ENCODE measurements at places on chromosomes 13 and 19.

GRCh38 chr13:76828316-76828741 is 57.9 kb downstream of the KCTD12 start:
- DNase-seq, result no peak

DNA sequence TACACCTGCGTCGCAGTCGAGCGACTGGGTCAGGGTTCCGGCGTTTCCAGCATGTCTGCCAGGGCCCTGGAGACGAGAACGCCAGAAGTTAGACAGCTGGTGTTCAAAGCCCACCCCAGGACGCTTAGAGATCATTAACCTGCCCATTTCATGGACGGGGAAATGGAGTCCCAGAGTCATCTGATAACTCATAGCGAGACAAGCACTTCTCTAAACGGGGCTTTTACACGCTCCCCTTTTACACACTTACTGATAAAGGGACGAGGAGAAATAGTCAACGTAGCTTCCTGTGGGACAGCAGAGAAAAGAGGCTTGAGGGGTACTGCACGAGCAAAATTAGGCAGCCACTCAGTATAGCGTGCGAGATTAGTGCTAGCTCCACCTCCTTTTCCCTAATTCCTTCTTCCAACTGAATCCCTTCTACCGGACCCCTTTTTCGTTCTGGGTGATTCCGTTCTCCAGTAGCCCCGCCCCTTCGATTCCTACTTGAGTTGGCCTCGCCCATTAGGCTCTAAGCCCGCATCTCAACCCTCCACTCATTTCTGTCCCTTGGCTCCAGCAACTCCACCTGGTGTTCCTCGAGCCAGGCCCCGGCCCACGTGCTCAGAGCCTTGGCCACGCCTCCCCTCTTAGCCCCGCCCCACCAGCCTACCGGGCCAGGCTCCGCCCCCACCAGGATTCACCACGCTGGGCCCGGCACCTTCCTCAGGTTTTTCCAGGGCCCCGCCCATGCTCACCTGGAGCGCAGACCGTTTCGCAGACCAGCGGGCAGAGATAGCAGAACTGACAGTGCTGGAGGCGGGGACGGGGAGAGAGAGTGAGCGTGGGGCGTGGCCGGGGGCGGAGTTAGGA is 3.7 kb downstream of the HRC start:
- DNase-seq, result no peak

GRCh38 chr13:40931719-40932118 is 87.4 kb downstream of the ELF1 start:
- DNase-seq, result no peak

GRCh38 chr13:59665732-59666131 is 498.0 kb downstream of the DIAPH3 start:
- no peak for DNase-seq

GRCh38 chr19:1855040-1855827 is 7.0 kb upstream of the REXO1 start:
- peak; percentile 62 for DNase-seq

DNA sequence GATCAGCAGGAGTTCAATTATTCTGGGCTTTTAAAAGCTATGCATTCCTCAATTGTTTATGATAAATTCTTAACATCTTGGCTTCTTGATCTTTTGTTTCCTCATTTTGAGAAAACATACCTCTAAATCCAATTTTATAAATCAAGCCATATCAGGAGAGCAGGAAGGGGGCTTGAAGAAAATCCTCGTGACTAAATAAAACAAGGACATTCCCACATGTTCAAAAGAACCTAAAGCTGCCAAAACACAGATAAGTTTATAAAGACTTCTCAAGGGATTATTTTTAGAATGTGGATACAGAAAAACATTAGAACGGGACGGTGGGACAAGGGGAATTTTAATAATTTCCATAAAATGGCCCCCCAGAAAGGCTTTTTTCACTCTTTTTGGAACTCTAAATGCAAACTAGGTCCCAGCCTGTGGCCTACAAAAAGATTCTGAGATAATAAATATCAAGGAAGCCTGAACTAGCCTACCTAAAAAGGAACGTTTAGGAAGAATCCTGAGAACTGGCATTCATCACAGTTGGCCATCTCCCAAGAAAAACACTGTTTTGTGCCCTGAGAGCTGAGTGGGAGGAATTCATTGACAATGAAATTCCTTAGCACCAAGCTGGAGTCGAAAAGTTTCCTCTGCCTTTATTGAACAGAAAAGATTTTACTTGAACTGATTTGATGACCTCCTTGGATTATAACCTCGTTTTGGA is 30.1 kb downstream of the ZAR1L start:
- DNase-seq, result peak; percentile 12

- no peak for DNase-seq
These were observed 4.2 kb upstream of the RNF113B start for GRCh38 chr13:98181111-98181815.

DNA sequence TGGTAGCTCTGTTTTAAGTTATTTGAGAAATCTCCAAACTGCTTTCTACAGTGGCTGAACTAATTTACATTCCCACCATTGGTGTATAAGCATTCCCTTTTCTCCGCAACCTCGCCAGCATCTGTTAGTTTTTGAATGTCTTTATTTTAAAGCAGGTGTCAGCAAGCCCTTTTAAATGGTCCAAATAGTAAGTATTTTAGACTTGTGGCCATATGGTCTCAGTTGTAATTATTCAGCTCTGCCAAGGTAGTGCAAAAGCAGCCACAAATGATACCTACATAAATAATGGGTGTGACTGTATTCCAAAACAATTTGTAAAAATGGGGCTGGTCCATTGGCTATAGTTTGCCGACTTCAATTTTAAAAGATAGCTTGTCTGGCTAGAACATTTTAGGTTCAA is 58.7 kb upstream of the TMTC4 start:
- no peak for DNase-seq

- no peak for DNase-seq
These were observed 5.5 kb upstream of the PDE4C start for GRCh38 chr19:18231775-18232174.

DNA sequence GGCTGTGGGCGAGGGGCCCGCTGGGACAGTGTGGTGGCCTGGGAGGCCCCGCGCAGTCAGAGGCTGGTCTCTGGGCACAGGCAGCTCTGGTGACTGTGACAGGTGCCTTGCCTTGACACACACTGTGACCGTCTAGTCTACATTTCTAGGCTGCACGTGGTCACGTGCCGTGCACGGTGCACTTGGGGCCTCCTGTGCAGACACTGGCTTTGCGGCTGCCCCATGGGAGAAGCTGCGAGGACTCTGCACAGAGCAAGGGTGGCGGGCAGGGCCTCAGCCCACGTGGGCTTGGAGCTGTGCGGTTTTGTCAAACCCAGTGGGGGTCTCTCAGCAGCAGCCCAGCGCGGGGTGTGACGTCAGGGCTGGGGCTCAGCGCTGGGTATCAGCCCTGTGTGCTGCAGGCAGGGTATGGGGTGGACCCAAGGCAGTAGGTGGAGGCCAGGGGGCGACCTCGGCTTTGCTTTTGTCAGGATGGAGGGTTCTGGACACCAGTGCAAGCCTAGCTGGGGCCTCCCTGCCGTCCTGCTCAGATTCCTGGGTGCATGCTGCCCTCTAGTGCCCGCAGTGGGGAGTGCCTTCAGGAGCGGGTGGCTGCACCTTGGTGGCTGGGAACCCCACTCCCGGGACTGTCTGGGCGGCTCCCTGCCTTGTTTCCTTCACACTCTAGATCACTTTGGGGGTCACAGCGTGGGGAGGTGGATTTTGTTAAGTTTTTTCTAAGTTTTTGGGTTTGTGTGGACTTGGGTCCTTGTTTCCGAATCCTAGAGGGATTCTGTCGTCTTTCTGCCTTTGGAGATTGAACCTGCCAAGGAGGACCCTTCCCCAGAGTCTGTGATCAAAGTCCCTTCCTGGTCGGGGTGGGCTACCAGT is 62.6 kb downstream of the KDM4B start:
- DNase-seq, result peak; percentile 43

DNA sequence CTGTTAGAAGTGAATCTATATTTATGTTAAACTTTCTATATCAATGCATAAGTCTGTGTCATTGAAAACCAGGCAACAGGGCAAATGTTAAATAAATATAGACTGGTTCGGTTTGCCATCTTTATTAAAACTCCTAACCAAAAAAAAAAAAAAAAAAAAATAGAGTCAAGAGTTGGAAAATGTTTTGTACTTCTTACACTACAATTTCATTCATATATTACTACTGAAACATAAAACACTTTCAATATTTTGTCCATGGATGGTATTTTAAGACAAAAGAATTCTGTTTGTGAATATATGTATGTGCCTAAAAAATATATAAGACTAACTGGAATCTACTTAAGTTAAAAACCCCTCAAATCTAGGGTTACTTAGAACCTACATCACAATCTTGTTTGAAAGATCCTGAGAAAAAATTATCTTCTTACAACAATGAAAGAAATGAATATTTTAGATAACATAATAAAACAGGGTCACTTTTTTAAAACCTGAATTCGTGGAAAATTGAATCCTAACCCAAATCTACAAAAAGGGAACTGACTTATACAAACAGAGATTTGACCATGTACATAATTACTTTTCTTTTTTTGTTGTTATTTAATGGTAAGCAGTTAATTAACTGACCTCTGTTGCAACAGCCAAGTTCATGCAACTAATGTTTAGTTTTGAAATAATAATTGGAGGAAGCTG is 5.1 kb downstream of the DACH1 start:
- no peak for DNase-seq

GRCh38 chr19:39818626-39819097 is 15.3 kb downstream of the DYRK1B start:
- no peak for DNase-seq

DNA sequence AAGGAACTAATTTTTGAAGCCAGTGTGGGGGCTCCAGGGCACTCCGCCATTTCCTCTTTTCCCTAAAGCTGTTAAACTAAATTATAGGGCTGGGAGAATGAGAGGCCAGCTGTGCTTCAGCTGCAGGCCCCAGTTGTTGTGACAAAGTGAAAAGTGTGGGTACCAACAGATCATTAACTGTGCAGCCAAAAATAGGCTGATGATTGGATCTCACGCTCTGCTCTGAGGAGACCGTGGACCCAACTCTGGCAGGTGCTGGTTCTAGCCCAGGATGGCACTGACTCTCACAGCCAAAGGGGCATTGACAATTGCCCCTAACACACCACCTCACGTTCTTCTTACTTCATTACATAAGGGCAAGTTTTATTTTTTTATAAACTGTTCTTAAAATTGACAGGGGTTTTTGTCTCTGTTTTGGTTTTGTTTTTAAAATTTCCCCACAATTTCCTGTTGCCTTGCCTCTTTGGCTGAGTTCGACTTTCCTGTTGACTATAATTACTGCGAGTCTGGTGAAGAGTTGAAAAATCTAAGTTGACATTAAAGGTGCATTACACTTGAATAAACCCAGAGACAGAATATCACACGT is 391.0 kb downstream of the FGF9 start:
- DNase-seq, result no peak

GRCh38 chr19:7366701-7367420 is 18.1 kb downstream of the ARHGEF18 start:
- DNase-seq, result peak; percentile 50

- no peak for DNase-seq
These were observed 857 bp upstream of the MAP2K7 start for GRCh38 chr19:7902796-7903243.

DNA sequence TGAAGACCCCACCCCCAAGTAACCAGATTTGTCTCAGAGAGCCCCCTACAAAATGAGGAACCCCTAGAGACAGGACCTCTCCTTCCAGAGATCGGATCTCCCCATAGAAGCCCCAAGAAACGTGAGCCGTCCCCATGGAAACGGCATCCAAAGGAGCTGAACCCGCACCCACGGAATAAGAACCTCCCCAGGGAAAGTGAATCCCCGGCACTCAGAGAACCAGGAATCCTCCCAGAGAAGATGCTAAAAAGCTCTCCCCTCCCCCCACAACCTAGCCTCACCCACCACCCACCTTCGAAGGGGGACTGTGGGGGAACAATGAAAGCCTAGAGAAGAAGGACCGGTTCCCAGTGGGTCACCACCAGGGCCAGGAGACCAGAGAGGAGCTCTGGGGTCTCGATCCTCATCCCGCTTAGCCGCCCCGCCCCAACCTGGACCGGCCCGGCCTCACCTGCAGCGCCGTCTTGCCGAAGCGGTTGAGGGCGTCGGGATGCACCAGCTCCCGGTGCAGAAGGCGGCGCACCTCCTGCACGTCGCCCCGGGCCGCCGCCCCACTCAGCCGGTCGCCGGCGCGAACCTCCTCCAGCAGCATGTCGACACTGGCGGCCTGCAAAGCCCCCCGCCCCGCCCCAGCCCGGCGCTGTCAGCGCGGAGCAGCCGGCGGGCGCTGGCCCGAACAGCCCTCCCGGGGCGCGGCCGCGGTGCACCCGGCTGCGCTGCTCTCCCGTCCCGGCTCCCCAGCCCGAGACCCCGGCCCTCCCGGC is 535 bp downstream of the CDKN2D start:
- DNase-seq, result no peak

DNA sequence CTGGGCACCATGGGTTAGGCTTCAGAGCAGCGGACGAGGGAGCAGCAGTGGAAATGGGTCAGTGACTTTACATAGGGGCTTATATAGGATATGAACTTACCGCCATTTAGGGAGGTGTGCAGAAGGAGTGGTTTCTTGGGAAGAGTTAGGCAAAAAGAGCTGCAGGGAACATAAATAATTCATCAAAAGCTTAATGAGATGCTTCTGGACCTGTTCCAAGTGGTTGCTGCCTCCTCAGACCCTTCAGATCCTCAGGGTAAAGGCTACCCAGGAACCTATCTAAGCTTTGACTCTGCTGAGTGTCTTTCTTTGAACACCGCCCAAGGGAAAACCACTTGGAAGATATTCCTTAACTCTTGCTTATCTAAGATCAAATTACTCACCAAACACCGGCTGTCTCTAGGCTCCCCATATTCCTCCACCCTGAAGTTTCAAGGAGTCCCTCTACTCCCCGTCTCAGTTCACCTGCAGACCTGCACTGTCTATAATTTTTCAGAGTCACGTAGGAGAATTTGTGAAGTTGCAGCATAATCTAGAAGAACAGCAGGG is at the start of gene IGFL4:
Gene IGFL4 (minus strand): TSS at position 51 of the 549 bp plus-strand sequence. CDS start 40 bp downstream, at position 11.
- peak; percentile 59 for DNase-seq

DNA sequence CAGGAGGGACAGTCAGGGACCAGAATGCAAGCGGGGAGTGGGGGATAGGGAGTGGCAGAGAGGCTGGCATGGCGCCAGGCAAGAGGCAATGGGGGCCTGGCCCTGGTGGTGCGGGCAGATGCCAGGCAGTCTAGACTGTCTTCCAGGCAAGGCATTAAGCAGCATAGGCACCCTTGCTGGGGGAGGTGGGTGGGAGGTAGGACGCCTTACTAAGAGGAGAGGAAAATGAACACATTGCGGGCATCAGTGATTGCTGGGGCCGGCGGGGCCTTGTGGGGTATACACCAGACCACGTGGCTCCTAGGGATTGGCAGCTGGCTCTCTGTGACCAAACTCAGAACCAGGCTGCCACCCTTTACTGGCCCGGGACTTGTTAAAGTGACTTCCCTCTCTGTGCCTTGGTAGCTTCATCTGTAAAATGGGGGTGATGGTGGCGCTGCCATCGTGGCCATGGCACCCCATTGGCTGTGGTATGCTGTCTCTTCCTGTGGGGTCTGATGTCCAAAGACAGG is 46.0 kb downstream of the DNM2 start:
- no peak for DNase-seq

GRCh38 chr19:34359954-34360315 is 5.1 kb upstream of the GPI start:
- no peak for DNase-seq

DNA sequence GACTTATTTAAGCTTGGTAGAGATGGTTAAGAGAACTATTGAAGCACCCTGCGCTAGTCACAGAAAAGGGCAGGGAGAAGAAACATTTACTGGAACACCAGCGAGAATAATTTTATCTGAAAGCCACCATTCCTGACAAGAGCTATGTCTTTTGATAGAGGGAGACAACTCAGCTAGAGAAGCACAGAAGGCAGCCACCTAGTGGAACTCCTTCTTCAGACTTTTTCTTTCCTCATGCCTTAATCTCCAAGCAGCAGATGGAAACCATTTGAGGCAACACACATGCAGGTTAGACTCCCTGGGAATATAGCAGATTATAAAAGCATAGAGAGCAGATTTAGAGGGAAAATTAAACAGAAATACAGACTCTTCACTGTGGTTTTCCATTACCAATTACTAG is 813.4 kb downstream of the SLITRK6 start:
- DNase-seq, result no peak
